ENCODE measurements at places on chromosomes 6 and 20. TPM values are rescaled to one million over a fixed set of nuclear protein-coding genes. Genes with fewer than 3 reads are reported as not detected.

GRCh38 chr6:168992446-168993144 lies 261.1 kb downstream of the THBS2 start:
- no peak for DNase-seq

- no peak for DNase-seq
Measured at GRCh38 chr20:59019217-59019616, at the start of gene TUBB1. Gene TUBB1, plus strand, starts transcription at chr20:59019429. Its CDS starts 94 bp downstream, at chr20:59019523.

DNA sequence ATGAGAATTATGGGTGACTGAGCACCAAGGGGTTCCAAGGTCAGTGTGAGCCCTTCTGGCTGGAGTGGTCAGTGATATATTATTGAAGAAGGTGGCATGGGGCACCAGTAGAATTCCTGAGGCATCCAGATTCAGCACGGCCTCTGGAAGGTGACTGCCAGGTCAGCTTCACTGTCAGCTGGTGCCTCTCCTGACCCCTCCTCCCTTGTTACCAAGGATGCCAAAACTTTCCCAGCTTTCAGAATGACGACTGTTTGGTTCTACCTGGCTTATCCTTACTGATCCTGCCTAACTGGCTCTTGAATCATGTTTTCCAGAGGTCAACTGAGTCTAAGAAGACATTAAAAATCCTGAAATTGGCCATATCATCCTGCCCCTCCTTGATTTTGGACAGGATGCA lies 189.2 kb upstream of the AGPAT4 start:
- DNase-seq, result no peak

DNA sequence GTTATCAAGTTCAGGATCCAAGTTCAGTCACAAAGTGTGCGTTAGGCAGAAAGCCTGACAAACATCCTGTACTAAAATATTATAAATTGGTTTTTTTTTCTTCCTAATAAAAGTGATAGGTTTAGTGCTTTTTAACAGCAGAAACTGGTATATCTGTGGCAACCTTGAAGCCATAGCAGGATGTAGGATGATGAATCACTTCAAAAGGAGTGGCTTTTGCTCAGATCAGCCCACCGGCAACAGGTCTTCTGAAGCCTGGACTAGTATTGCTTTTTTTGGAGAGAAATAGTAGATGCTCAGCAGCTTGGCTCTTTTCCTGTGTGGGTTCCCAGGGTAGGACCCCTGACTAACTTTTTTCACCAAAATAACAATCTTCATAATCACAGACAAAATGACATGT lies 190.8 kb downstream of the EPM2A start:
- DNase-seq, result no peak

- DNase-seq, result no peak
Measured at GRCh38 chr20:37308086-37309050, 18.9 kb downstream of the MANBAL start.

Gene AARS2
- 8.6 TPM for total RNA-seq

Gene HCRTR2
- total RNA-seq, result not detected

Gene PEX3
- 18.9 TPM for total RNA-seq

Gene CRYBG1
- total RNA-seq, result 9.1 TPM

Gene USP49
- total RNA-seq, result 0.87 TPM
